ENCODE measurements at places on chromosomes 3 and 15.

- no peaks in the 10 kb centered on the region for H3K36me3 ChIP-seq
- no peak overlapping the region for H3K27ac ChIP-seq
- H3K4me1 ChIP-seq = no peaks in the 10 kb centered on the region
- H3K4me3 ChIP-seq = no peak overlapping the region
Observed at GRCh38 chr15:90823455-90823974, 44.9 kb upstream of the FURIN start.

- peaks cover 3% of the 10 kb centered on the region for H3K36me3 ChIP-seq
- H3K27ac ChIP-seq = no peak overlapping the region
- no peaks in the 10 kb centered on the region for H3K27me3 ChIP-seq
- peak overlapping the region; percentile 70 for H3K4me3 ChIP-seq
- no peaks in the 10 kb centered on the region for H3K4me1 ChIP-seq
Observed at GRCh38 chr15:24957691-24958090, 2.9 kb downstream of the SNRPN start.

- no peak overlapping the region for H3K27ac ChIP-seq
- no peaks in the 10 kb centered on the region for H3K4me1 ChIP-seq
- no peak for DNase-seq
- H3K4me3 ChIP-seq = no peak overlapping the region
Observed at GRCh38 chr3:23800731-23801130, 5.0 kb upstream of the UBE2E1 start.

DNA sequence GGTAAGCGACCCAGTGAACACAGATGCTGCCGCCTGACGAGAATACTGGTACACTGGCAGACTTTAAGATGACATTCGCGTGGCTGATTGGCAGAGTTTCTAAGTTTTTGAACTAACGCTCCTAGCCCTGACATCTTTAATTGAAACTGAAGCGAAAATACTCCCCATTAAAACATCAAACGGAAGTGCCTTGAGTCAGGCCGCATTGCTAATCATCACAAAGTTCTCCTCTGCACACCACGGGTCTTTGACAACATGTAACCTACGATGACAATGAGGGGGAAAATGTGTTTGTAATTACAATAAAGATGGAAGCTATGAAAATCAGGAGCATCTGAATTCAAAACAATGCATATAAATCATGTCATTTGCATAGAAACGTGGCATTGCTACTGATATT, 44.5 kb downstream of the ATP13A4 start:
- no peaks in the 10 kb centered on the region for H3K4me1 ChIP-seq
- no peaks in the 10 kb centered on the region for H3K27me3 ChIP-seq
- H3K27ac ChIP-seq = no peak overlapping the region
- H3K4me3 ChIP-seq = no peak overlapping the region
- DNase-seq = no peak

DNA sequence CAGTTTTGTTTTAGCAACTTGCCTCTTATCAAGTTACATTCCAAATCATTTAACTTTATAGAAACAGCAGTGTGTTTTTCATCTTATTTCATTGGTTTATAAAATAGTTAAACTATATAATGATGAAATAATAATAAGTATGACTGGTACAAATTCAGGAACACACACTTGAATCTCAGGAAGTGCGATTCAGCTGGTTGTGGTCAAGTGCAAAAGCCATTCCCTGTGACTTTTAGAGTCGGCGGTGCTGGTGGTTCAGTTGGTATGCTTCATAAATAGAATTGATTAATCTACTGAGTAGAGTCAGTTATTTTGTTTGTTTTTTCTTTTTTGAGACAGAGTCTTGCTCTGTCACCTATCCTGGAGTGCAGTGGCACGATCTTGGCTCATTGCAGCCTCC, 22.7 kb downstream of the SACM1L start:
- no peak overlapping the region for H3K4me3 ChIP-seq
- H3K36me3 ChIP-seq = peaks cover 21% of the 10 kb centered on the region
- H3K27me3 ChIP-seq = no peaks in the 10 kb centered on the region
- no peak overlapping the region for H3K27ac ChIP-seq
- no peaks in the 10 kb centered on the region for H3K4me1 ChIP-seq

- no peaks in the 10 kb centered on the region for H3K27me3 ChIP-seq
- no peak overlapping the region for H3K27ac ChIP-seq
- no peak overlapping the region for H3K4me3 ChIP-seq
- no peak for DNase-seq
- no peaks in the 10 kb centered on the region for H3K4me1 ChIP-seq
Observed at GRCh38 chr3:119664850-119665379, 4.5 kb upstream of the POPDC2 start.

DNA sequence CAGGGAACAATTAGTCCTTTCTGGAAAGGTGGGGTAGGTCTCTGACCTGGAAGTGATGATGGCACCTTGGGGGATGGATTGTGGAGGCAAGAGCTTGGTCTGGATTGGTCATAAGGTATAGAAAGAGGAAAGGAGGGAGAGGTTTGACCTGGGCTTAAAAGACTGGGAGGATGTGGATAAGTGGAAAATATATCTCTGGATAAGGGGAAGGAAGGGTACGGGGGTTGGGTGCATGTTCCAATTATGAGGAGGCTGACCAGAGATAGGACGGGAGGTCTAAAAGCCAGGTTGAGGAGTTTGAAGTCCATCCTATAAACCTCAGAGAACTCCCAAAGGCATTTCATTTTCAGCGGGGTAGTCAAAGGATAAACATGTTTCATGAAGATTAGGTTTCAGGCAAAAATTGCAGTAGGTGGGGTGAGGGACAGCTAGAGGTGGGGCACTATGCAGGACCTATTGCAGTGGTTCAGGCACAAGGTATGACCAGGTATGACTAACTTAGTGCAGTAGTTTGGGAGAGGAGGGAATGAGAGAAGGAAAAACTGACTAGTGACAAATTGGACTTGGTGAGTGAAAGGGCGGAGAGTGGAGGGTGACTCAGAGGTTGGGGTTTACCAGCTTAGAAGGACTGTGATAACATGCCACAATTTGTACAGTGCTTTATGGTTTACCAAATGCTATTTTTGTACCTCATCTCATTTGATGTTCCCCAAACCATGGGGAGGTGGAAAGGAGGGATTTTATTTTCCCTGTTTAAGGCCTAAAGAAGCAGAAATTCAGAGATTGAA, 10.7 kb downstream of the PDE8A start:
- no peaks in the 10 kb centered on the region for H3K36me3 ChIP-seq
- no peak overlapping the region for H3K4me3 ChIP-seq
- H3K27me3 ChIP-seq = no peaks in the 10 kb centered on the region
- no peak for DNase-seq
- H3K27ac ChIP-seq = no peak overlapping the region
- H3K4me1 ChIP-seq = no peaks in the 10 kb centered on the region

DNA sequence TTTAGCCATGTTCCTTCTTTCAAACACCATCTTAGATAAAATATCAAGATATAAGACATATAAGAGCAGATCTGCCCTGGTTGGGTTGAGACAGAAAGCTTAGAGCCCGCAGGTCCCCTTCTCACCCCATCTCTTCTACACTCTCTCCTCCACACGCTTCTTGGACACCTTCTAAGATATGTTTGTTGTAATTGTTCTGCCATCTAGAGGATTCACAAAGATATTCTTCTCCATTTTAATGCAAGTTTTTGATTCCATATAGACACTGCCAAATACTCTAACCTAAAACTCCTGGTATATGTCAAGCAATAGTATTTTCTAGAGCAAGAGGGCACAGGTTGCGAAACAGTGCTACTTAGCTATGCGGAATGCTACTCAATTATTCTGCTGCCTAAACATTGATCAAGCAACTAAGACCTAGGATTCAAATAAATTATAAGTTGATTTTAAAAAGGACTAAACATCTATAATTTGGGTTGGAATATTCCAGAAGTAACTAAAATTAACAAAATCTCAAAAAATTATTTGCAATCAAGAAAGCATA, 6.8 kb downstream of the CHRM5 start:
- no peaks in the 10 kb centered on the region for H3K4me1 ChIP-seq
- no peak overlapping the region for H3K4me3 ChIP-seq
- no peak for DNase-seq
- no peaks in the 10 kb centered on the region for H3K27me3 ChIP-seq

DNA sequence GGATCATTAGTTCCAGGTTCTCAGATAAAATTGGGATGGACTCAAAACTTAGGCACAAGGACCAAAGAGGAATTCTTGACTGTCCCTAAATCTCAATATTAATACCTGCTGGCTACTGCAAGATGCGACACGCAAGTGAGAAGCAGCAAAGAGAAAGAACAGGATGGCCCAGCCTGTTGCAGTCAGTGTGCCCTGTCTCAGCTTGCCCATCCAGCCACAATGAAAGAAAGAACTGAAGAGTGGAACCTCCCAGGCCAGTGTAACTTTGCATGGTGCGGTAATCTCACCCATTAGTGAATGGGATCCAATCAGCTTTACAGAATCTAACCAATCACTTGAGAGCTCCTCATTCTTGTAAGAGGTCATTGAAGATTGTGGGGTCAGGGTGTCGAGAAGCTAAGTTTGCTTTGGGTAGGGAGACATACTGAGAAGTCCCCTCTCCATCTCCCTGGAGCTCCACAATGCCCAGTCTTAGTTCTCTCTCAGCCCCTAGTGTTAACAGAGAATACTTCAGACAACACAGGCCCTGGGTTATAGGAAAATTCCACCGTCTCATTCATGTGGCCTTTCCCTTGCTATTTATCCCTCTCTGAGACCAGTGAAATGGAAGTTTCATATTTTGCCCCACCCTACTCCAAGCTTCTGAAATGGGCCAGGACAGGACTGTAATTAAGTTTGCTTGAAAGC, 3.2 kb upstream of the SLC9A9 start:
- H3K27ac ChIP-seq = no peak overlapping the region
- DNase-seq = no peak
- no peak overlapping the region for H3K4me3 ChIP-seq
- no peaks in the 10 kb centered on the region for H3K36me3 ChIP-seq
- no peaks in the 10 kb centered on the region for H3K4me1 ChIP-seq

DNA sequence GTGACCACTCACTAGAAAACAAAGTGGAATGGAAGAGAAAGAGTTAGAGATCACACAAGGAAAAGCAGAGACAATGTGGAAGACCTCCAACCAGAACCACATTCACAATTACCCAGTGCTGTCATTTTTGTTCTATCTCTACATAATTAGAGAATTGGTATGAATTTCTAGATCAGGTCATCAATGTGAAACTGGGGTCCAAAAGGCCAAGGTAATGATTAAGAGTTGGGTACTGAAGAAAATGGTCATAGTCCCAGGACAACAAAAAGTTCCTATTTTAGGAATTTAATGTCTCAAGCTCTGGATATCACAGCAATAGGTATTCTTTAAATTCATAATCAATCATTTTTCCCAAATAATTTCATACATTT, 84.7 kb upstream of the PPIB start:
- no peaks in the 10 kb centered on the region for H3K27me3 ChIP-seq
- H3K27ac ChIP-seq = peak overlapping the region; percentile 40
- H3K4me3 ChIP-seq = no peak overlapping the region
- no peaks in the 10 kb centered on the region for H3K36me3 ChIP-seq
- H3K4me1 ChIP-seq = no peaks in the 10 kb centered on the region
- no peak for DNase-seq

DNA sequence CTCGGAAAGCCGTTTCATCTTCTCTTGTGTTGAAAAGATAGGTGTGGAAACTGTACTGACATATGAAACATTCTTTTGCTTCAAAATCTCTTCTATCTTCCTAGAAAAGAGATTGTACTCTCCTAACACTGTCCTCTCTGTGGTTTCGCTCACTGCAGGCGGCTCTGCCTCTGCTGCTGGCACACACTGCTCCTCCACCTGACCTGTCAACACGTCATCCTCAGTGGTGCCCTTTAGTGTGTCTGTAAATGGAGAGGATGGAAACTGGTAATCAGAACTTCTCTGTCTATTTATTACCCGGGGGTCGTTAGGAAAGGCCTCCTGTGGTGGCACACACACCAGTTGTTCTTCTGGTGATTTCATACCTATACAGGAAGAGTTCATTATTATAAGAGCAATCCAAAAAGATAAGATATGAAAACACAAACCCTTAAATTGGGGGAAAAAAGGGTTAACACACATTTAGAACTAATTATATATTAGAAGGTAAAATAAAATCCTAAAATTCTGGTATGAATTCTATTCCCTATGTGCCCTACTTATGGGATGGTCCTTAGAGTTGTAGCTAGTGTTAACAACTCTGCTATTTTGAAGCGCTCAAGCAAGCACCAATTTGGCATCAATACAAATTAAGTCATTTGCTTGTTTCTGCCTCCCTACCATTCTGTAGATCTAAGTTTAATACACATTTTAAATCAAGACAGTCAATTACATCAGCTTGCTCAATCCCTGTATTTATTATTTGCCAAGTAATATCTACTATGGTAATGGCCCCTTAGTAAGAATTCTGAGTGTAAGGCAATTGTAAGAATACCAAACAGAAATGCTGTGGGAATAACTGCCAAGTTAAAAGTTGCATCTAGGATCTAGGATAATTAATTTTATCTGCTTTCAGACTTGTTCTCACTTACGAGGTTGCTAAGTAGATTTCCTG, 49.2 kb downstream of the TASOR start:
- no peak overlapping the region for H3K27ac ChIP-seq
- no peaks in the 10 kb centered on the region for H3K4me1 ChIP-seq
- DNase-seq = no peak
- H3K4me3 ChIP-seq = no peak overlapping the region

DNA sequence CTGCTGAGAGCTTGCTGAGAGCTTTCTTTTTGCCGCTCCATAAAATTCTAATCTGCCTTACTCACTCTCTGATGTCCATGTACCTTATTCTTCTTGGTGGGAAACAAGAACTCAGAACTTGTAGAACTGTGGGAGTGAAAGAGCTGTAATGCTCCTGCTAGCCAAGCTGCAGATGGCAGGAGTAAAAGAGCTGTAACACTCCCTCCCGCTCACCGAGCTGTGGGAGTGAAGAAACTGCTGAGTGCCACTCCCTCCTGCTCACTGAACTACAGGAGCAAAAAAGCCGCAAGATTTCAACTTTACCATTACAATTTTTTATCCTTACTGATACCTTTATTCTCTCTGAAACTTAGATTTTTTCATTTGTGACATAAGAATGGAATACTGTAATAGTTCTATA, 199.1 kb downstream of the SI start:
- H3K4me3 ChIP-seq = no peak overlapping the region
- H3K27ac ChIP-seq = 0 out of 2 replicates have a peak overlapping the region, but pooled peaks have one; percentile 33
- no peaks in the 10 kb centered on the region for H3K4me1 ChIP-seq
- H3K27me3 ChIP-seq = no peaks in the 10 kb centered on the region

DNA sequence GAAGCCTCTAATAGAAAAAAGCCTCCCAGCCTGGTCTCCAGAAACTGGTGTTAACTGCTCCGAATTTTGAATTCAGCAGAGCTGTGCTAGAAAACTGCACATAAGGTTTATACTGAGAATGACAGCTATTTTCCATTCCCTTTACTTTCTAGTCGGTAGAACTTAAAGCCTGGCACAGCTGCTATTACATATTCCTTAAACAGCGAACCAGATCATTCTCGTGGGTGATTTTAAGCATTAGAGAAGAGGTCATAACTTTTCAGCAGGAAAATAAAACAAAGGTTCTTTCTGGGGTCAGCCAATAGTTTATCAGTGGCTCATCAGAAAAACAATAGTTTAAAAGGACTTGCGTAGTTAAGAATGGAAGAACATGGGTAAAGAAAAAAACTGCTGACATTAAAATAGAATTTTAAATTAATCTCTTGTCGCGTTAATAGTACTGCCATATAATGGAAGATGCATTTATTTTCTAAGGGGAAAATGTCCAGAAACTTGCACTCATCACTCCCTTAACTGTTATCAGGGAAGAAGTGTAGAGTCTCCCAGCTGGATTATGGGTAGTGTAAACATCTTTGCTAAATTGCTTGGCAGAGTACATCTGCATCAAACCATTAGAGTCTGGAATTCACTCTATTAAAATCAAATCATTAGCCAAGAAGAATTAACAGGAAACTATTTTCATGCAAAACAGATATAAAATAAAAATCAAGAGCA, 7.9 kb downstream of the VGLL4 start:
- no peaks in the 10 kb centered on the region for H3K27me3 ChIP-seq
- no peaks in the 10 kb centered on the region for H3K36me3 ChIP-seq
- no peak overlapping the region for H3K27ac ChIP-seq
- no peak for DNase-seq
- peaks cover 8% of the 10 kb centered on the region for H3K4me1 ChIP-seq
